Pons (tissue), 1 donor: ENCODE measurements at places on chromosomes 4 and X.
A peak's percentile ranks its signal among the peaks of the same experiment; 100 is the strongest.

DNA sequence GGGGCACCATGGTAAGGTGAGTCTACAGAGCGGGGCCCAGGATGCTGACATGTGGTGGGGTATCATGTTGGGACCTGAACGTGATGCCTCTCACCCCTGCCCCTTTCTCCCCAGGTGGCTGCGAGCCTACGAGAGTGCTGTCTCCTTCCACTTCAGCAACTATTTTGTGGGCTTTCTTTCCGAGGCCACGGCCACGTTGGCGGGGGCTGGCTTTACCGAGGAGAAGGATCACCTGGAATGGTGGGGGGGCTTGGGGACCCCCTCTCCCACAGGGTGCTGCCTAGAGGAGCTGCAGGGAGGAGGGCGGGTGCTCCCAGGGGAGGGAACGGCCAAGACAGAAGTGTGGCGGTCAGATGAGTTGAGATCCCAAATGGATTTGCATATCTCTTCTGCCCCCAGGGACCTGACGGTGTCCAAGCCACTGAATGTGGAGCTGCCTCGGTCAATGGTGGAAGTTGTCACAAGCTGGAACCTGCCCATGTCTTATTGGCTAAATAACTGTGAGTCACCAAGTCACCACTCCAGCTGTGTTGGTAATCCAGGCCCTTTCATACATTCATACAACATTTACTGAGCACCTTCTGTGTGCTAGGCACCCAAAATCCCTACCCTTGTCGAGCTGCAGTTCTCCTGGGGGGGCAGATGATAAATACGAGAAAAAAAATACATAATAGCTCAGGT lies 5.5 kb downstream of the PORCN start:
- DNase-seq, result no peak

DNA sequence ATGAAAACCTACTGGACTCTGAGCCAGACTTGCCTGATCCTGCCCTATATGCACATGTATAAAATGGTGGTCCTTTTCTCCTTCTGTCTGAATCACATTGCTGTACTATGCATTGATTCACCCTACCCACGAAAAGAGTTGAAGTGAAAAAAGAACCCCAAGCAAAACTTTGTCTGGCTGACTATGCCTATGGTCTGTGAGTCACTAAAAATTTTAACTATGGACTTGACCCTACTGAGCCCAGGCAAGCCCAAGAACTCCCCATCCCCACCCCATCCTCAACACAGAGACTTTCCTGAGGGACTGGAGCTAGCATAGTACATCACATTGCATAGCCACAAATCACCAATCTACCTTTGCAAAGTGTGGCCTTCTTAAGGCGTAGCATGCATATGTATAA lies 116.6 kb upstream of the TENM3 start:
- DNase-seq, result no peak

DNA sequence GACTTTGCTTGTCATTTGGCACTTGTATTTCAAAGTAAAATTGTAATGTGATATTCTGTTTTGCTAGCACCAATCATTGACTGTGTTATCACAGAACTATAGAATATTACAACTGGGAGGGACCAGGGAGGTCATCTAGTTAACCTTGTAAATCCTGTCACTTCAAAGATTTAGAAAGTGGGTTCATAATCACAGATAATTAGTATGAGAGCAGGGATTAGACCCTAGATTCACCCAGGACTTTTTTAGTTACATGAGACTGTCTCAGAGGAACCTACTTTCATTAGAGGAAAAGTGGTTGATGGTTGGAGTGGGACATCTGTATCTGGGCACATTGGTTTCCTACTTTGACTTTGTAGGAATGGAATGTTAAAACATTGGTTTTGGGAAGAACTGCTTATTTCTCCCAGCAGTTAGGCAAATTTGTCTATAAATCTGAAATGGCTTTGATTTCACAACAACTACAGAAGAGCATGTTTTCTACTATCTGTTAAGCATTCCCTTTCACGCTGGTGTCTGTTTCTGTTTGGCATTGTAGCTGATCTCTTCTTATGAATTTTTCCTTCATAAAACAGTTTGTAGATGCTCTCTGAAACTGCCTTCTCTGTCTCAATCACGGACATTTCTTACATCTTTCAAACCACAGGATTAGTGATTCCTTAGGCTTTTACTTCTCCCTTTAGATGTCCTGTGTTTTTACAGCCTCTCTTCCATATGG lies 144.1 kb downstream of the DIPK2B start:
- DNase-seq, result no peak

DNA sequence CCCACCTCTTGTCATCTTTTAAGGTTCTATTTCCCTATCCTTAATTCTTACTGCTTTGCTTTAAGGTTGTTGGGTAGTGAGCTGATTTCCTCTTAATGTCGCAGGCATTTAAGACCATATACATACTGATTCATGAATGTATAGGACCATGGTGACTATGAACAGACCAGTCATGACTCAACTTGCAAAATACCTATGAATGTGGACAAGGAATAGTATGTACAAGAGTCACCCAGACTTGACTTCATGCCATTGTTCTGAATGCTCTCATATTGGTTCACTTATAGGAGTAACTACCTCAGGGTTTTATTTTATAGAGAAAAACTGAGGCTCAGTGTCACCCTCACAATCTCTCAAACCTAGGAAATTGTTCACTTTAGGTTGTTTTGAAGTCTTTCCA lies 44.3 kb downstream of the CCNG2 start:
- no peak for DNase-seq

- DNase-seq, result no peak
Observed at GRCh38 chr4:5928274-5928673, 35.4 kb upstream of the CRMP1 start.

DNA sequence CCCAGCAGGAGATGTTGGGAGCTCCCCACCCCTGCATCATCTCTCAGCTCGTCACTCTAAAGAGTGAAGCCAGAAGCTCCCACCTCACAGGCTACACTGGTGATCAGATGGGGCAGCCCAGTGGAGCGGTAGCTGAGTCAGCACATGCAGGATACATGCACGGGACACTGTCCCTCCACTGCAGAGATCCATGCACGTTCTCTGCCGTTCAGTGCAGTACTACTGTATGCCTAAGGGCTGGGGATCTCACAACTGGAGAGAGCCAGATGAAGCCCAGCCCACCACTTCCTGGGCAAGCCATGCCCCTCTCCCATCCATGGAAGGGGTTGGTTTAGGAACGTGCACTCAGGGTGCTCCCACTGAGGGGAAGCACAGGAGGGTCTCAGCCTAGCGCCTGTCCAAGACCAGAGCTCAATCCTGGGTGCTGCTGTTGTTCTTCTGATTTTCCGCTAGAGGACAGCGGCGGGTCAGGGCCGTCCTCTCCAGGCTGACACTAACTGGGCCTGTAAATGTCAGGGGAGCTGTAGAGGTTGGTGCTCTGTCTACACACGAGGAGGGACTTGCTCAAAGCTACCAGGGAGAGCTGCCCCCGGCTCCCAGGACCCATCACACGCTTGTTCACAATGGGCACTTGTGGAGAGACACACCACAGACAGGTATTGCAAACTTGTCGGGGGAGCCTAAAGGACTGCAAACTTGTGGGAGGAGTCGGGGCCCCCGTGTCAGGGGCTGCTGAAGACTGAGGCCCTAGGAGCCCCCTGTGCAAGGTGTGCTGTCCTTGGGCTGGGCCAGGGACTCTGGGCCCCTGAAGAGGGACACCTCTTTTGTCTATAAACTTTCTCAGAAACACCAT lies 18.2 kb upstream of the ABLIM2 start:
- peak; percentile 26 for DNase-seq

GRCh38 chr4:167321299-167321698 lies 87.0 kb upstream of the SPOCK3 start:
- no peak for DNase-seq

DNA sequence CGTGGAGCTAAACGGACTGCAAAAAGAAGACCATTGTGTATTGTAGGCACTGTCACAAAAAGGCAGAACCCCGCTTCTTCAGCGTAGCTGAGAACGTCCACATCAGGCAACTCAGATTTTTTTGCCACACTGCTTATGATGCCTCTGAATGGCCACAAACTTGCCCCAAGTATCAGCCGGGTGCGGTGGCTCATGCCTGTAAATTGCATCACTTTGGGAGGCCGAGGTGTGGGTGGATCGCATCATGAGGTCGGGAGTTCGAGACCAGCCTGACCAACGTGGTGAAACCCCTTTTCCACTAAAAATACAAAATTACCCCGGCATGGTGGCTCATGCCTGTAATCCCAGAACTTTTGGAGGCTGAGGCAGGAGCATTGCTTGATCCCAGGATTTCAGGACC lies 14.9 kb upstream of the IL3RA start:
- DNase-seq, result no peak

GRCh38 chrX:154308108-154308946 lies 12.7 kb downstream of the TKTL1 start:
- DNase-seq, result peak; percentile 37

GRCh38 chr4:177100307-177100706 lies 209.4 kb upstream of the NEIL3 start:
- no peak for DNase-seq

DNA sequence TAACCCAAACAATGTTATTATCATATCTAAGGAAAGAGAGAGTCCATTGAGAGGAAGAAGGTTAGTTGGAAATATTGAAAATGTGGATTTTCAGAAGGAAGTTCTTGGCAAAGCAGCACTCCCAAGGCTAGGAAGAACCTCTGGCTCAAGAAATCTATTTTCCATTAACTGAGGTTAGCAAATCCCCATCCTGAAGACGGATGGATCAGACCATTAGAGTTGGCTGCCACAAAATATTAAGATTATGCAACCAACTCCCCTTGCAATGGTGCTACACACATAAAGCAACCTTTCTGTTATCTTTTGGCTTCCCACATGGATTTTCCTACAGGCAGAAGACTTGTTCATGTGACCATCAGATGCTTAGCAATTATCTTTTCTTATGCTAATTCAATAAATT lies 96.3 kb downstream of the COL4A6 start:
- no peak for DNase-seq

DNA sequence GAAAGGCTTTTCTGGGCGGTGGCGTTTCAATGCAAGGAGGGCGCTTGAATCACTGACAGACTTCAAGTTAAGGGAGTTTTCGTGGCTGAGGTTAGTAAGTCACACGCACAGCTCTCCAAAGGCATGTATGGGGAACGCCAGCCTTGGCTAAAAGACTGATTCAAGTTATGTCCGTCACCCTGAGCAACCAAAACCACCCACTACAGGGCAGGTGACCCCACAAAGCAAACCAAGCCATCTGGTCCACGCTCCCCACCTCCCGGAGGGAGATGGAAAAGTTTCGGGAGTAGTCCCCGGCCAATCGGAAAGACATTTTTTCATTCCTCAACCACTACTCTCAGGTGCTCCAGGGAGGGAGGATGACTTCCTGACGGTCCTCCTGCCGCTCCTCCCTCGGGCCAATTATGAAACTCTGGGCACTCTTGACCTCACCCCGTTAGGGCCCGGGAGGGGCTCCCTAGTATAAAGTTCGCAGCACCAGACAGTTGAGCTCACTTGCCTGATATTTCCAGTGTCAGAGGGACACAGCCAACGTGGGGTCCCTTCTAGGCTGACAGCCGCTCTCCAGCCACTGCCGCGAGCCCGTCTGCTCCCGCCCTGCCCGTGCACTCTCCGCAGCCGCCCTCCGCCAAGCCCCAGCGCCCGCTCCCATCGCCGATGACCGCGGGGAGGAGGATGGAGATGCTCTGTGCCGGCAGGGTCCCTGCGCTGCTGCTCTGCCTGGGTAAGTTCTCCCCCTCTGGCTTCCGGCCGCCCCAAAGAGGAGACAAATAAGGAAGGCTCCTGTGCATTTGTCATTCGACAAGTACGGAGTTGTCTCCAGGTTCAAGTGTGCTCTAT lies at the start of gene EREG:
Gene EREG, plus strand, starts transcription at position 494 of the 840 bp plus-strand sequence. Its CDS starts 164 bp downstream, at position 658.
- no peak for DNase-seq

DNA sequence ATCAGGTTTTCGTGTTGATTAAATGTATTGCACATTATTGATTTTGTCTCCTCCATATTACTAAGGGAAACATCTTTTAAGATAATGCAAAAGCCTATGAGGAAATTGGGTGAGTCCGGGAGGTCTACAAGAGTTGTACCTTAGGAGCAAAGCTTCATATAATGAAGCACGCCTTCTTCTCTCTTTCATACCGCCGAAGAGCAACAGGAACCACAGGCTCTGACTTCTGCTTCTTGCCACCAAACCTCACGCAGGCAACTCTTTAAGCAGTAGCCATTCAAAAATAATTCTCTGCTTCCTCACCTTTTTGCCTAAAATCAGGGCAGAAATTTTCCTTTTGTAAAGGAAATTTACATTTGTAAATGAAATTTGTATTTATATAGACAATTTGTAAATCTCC lies 139.6 kb downstream of the SPRY1 start:
- DNase-seq, result no peak

- peak; percentile 8 for DNase-seq
Observed at GRCh38 chr4:89598602-89599001, 238.4 kb downstream of the SNCA start.

DNA sequence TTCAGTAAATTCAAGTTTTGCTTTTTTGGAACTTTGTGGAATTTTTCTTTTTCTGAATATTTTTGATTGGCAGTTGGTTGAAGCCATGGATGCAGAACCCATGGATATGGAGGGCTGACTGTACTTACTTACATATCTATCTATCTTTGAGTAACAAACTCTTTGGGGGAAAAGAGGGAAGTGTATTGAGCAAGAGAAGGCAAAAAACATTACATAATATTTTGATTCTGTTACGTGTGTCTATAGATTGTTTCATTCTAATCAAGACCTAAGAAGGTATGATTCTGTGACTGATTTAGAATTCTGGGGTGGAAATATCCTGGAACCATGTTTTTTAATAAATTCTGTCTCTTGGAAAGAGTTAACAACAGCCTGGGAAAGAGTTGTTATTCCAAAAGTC lies 31.5 kb downstream of the GRSF1 start:
- no peak for DNase-seq

GRCh38 chrX:19990151-19990555 lies 708 bp downstream of the BCLAF3 start:
- peak; percentile 6 for DNase-seq

DNA sequence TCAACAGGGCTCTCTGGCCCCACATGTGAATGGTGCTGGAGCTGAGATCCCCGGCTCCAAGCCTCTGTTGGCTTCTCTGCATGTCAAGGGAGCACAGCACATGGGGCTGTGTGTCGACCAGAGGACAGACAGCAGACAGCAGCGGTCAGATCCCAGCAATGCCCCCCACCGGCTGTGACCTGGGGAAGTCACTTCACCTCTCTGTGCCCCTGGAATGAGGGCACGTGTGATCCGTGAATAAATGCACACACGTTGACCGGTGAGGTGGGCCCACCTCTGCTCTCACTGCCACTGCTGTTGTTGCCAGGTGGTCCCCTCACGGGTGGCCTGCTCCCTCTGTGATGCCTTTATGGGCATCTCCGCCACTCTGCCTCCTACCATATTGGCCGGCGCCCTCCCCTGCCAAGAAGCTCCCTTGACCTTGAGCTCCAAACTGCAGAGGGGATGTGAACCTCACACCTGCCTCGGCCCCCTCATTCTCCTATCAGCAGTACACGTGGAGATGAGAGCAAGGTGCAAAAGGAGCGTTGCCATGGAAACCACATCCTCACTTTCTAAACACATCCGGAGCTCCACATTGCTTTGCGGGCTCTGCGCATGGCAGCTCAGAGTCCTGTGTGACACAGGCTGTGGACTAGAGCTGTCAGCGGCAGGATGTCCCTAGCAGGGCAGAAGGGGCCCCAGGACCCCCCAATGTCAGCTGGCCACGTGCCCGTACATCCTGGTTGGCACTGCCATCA lies 75.4 kb downstream of the ABLIM2 start:
- no peak for DNase-seq

- no peak for DNase-seq
Observed at GRCh38 chr4:75679876-75680575, 6.8 kb upstream of the G3BP2 start.
